Stimulated activated CD4-positive, alpha-beta T cell treated with anti-CD3 and anti-CD28 coated beads, Interleukin-12 subunit alpha, Interleukin-12 subunit beta, amount 100 ng/mL, for 48 hours (primary cell): ENCODE measurements at places on chromosomes 6 and 20.

GRCh38 chr20:39876976-39877635 lies 811.9 kb downstream of the MAFB start:
- DNase-seq = no peak

GRCh38 chr6:57254055-57254717 lies 32.1 kb upstream of the RAB23 start:
- DNase-seq = no peak

DNA sequence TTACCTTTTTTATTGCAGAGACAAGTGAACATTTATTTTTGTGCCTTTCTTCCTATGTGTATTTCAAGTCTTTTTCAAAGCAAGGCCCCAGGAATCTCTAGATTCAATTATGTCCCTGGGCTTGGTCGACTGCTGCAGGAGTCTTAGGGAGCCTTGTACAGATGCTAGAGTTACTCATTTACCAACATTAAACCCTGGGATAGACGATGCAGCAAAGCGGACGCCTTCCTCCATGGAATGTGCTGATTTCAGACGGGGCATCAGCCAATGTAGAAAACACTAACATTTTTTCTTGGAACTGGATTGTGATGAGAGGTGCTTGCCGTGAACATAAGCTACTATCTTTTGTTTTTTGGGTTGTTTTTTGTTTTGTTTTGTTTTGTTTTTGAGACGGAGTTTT lies 55.9 kb downstream of the CD164 start:
- no peak for DNase-seq

DNA sequence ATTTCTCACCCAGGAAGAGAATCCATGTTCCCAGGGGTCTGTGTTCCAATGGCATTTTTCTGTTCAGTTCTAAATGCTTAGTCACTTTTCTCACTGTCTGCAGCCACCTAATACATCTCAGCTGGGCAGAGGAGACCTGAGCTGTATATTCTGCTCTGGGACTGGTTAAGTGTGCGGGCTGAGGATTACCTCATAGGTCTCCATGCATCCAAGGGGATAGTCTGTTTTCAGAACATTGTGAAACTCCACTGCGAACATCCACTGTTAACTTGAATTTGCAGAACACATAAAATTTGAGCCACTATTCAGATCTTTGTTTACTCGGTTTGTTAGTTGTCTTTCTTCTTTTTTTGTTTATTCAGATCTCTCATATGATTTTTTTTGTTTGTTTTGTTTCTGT lies 947.1 kb downstream of the TFAP2A start:
- no peak for DNase-seq

GRCh38 chr6:169070506-169071176 lies 183.0 kb downstream of the THBS2 start:
- DNase-seq = no peak

DNA sequence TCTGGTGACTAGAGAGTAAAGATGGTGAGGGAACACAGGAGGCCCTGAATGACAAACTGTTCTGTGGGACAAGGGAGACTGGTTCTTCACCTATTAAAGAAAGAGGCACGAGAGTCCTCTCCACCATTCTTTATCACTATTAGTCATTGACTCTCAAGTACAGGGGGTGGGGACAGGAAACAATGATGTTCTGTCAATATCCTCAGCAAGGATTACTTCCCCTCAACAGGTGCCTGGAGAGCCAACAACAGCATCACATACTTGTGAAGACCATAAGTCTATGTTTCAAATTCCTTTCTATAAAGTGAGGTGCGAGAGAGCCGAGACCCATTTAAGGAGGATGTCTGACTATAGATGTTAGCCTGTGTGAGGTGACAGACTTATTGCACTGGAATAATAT lies 72.4 kb upstream of the TBC1D7 start:
- no peak for DNase-seq
